Coronary artery (tissue), 2 donors: ENCODE measurements at places on chromosomes 3 and 15.

DNA sequence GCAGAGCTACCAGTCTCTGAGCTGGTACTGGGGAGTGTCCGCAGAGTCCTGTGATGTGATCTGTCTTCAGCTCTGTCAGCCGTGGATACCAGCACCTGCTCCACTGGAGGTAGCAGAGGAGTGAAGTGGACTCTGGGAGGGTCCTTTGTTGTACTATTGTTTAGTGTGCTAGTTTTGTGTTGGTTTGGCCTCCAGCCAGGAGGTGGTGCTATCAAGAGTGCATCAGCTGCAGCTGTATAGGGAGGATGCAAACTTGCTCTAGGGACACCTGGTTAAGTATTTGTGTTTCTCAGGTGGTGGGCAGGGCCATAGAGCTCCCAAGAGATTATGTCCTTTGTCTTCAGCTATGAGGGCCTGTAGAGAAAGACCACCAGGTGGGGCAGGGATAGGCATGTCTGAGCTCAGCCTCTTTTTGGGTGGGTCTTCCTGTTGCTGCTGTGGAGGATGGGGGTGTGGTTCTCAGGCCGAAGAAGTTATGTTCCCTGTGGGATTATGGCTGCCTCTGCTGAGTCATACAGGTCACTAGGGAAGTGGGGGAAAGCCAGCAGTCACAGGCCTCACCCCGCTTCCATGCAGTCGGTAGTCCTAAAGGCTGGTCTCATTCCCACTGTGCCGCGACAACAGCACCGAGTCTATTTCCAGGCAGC, 443.2 kb upstream of the TBL1XR1 start:
- no peak for DNase-seq

DNA sequence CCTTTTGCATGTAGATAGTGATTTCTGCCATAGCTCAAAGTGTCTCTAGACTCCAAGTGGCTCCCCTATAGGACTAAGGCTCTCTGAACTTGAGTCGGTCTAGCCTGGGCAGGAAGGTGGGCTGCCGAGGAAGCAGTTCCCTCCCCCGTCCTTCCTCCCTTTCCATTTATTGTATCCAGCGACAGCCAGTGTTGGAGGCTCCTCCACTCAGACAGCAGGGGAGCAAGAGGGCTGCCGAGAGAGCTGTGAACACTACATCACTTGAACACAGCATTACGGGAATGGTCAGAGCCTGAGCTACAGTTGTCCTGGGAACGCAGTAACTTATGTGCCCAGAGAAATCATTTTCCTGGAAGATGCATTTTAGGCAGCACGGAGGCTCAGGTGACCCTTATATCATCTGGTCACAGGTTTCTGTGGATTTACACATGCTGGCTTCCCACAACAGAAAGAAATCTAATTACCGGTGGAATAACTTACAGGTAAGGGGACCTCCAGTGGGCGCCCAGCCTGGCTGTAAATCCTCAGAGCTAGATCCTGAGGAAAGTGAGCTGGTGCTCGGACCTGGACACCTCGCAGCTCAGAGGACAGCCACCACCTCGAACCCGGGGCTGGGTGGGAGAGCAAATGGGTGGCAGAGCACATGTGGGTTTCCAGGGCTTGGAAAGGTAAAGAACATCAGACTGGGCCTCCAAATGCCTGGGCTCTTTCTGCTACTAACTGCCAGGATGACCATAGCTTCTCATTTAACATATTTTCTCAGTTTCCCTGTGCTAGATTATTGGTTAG, 197.1 kb downstream of the UACA start:
- peak; percentile 38 for DNase-seq

- no peak for DNase-seq
These were observed 12.1 kb upstream of the TFG start for GRCh38 chr3:100697172-100697571.

- DNase-seq = no peak
These were observed 169.7 kb upstream of the BFSP2 start for GRCh38 chr3:133230195-133230594.

- DNase-seq = no peak
These were observed 196.7 kb downstream of the ISL2 start for GRCh38 chr15:76533060-76533820.

DNA sequence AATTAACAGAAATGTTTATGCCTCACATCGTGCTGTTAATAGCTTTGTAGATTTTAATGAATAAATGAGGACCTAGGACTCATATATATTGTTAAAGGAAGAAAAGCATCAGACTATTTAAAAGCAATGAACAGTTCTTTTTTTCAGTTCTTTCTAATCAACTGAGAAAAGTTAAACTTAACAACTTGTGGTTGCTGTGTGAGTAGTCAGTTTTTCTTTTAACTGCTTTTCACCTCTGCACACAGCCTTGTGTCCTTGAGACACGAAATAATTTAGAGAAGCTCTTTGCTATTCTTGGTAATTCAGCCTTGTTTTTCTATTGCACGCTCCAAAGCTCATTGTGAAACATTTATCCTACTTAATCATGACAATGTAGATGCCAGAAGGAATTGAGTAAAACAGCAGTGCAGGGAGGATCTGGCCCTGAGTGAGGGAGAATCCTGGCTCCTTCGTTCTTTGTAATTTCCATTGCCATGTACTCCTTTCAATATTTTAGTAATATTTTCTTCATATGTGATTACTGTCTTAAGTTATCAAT, 499.0 kb downstream of the PYDC2 start:
- DNase-seq = no peak

DNA sequence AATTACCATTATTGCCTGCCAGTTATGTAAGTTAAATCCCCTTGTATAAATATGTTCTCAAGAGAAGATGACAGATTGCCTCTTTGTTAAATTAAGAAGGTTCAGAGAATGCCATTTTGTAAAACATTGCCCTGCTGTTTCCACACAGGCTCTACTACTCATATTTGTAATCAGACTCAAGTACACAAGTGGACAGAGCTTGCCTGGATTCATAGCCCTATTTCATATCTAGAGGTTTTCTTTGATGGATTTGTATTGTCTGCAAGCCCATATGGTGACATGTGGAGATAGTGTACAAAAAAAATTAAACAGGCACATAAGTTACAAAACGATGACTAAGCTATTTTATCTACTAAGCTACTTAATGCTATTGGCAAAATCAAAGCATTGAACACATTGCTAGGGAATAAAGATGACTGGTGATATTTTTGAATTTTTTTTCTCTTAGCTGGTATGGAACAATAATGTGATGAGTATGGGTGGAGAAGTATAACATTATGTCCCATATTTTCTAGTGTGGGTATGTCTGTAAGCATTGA, 1286.6 kb upstream of the ALCAM start:
- no peak for DNase-seq

DNA sequence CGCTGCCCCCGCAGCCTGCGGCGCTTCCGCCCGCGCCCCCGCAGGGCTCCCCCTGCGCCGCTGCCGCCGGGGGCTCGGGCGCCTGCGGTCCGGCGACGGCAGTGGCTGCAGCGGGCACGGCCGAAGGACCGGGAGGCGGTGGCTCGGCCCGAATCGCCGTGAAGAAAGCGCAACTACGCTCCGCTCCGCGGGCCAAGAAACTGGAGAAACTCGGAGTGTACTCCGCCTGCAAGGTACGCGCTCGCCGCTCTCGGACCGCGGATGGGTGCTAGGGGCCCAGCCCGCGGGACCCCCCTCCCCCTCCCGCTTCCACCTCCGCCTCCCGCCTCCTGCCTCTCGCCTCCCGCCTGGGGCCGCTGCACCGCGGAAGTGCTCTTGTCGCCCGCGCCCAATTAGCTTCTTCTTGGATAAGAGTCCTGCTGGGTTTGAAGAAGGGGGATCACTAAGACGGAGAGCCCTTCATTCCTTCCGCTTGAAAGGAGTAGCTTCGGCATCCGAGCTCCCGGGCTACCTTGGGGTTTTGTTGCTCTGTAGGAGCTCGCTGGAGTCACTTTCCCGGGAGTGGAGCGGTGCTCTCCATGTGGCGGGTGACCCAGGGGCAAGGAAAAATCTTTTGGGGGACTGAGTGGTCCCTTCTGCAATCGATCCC, 426 bp downstream of the KAT2B start:
- no peak for DNase-seq

- no peak for DNase-seq
These were observed 18.2 kb upstream of the B4GALT4 start for GRCh38 chr3:119258915-119259314.

DNA sequence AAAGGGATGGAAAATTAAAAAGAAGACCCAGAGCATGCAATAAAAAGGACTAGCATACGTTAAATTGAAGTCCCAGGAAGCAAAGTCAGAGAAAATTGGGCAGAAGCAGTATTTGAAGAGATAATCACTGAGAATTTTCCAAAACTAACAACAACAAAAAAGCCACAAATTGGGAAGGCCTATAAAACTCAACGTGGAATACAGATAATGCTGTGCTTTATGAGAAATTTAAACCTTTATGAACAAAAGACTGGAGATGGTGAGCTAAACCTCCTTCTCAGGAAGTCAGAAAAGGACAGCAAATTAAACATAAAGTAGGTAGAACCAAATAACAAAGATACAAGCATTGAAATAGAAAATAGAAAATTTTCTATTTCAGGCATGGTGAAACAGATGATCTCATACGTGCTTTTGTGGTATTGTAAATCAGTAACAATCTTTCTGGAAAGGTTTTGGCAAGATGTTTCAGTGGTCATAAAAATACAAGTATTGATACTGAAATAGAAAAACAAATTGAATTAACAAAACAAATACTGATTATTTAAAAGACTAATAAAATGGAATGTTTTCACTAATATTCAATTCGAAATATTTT, 55.6 kb downstream of the LYSMD4 start:
- no peak for DNase-seq

- no peak for DNase-seq
These were observed 1229.1 kb downstream of the ROBO2 start for GRCh38 chr3:78268716-78269668.

- no peak for DNase-seq
These were observed 140.5 kb upstream of the SMAD3 start for GRCh38 chr15:66924889-66925288.

- DNase-seq = no peak
These were observed 65.6 kb downstream of the SYNPR start for GRCh38 chr3:63343674-63344073.

- DNase-seq = no peak
These were observed 12.1 kb downstream of the PLXND1 start for GRCh38 chr3:129594409-129594808.

DNA sequence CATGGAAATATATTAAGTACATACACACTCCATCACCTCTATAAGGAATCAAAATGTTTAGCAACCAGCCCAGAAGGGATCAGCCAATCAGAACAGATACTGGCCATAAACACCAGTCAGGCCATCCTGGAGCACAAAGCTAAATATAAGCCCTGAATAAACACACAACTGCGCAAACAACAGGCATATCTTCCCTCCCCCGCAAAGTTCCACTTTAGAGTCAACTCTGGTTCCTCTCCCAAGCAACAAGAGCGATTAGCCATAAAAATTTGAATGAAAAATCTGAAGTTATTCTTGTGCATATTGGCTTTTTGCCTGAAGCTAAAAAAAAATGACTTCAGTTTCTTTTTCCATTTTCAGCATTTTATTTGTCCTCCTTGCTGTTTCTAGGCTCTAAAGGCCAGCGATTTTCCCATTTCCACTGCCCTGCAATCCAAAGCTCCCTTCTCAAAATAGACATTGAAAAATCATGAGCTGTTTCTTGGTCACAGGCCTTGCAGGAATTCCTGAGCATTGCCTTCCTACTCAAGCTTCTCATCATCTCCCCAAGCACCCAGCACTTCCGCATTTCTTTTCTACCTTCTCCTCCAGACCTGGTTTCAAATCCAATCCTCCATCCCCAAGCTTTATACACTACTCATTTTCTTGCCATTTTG, 247.9 kb downstream of the ZMAT3 start:
- DNase-seq = no peak

DNA sequence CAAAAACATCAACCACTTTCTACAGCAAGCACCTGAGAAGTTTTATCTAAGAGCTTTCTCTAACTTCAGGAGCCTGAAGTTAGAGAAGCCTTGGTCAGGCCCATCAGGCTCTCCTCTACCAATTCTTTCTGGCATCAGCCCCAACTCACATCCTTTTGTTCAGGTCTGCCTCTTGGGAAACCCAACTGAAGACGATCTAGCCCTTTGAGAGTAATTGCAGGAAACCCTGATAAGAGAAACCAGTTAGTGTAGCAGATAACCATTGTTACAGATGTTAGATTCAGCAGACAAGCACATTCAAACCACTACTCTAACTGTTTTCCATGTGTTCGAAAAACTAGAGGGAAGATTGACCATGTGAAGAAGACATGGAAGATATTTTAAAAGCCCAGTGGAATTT, 27.0 kb upstream of the DYNC1LI1 start:
- DNase-seq = no peak

- DNase-seq = no peak
These were observed 61.2 kb downstream of the LPP start for GRCh38 chr3:188215129-188215528.

- no peak for DNase-seq
These were observed 13.7 kb upstream of the ALCAM start for GRCh38 chr3:105352976-105353375.

GRCh38 chr15:71333839-71334238, 218.6 kb downstream of the THSD4 start:
- no peak for DNase-seq

- DNase-seq = no peak
These were observed 953.1 kb downstream of the FHIT start for GRCh38 chr3:60298141-60298540.

DNA sequence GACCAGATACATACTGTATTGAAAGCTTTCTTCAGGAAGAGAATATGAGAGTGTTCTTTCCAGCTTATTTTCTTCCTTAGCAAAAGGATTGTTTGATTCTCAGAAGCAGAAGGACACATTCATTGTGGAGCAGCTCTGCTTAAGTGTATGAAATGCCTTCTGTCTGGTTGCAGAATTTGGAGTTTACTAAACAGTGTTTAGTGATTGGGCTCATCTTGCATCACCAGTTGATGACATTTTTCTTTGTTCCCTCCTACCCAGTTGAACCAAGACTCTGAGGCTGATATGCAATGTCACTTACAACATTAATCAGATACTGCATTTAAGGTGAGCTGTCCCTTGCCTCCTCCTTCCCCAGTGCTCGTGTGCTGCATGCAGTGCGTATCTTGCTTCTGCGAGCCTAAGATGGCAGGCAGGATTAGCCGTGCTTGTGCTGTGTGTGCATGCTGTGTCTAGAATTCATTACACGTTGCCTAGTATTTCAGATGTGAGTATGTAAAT, 18.4 kb downstream of the ZBTB38 start:
- no peak for DNase-seq

DNA sequence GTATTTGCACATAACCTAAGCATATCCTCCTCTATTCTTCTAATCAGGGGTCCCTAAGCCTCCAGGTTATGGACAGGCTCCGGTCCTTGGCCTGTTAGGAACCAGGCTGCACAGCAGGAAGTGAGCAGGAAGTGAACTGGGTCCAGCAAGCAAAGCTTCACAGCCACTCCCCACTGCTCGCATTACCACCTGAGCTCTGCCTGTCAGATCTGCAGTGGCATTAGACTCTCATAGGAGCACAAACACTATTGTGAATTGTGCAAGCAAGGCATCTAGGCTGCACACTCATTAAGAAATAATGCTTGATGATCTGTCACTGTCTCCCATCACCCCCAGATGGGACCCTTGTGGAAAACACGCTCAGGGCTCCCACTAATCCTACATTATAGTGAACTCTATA, 9.8 kb downstream of the MSL2 start:
- DNase-seq = no peak

GRCh38 chr15:66071160-66071920, 182.2 kb downstream of the MEGF11 start:
- no peak for DNase-seq
